ENCODE measurements at places on chromosomes 13 and 19.

- no peak for DNase-seq
These were observed 13.6 kb downstream of the ACP4 start for GRCh38 chr19:50803633-50804419.

DNA sequence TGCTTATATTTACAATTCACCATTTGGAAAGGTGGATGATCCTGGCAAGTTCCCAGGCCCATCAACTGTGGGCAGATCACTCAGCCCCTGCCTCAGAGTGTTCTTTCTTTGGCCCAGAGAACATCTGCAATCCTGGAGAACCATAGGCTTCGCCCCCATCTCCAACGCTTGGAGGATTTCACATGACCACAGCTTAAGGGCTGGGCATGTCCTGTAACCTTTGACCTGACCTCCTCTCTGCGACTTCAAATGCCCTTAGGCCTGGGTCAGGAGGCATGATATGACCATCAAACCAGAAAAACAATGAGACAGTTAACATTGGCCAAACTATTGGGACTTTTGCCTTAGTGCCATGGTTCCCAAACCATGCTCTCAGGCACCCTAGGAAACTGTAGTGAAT is 7.2 kb upstream of the MBNL2 start:
- no peak for DNase-seq

GRCh38 chr13:92461831-92462230 is 764.8 kb upstream of the GPC6 start:
- no peak for DNase-seq

- peak; percentile 86 for DNase-seq
These were observed at the start of gene BABAM1 for GRCh38 chr19:17266975-17267788. Gene BABAM1 (plus strand): TSS chr19:17267443. CDS start chr19:17268807, 1,364 bp downstream.

DNA sequence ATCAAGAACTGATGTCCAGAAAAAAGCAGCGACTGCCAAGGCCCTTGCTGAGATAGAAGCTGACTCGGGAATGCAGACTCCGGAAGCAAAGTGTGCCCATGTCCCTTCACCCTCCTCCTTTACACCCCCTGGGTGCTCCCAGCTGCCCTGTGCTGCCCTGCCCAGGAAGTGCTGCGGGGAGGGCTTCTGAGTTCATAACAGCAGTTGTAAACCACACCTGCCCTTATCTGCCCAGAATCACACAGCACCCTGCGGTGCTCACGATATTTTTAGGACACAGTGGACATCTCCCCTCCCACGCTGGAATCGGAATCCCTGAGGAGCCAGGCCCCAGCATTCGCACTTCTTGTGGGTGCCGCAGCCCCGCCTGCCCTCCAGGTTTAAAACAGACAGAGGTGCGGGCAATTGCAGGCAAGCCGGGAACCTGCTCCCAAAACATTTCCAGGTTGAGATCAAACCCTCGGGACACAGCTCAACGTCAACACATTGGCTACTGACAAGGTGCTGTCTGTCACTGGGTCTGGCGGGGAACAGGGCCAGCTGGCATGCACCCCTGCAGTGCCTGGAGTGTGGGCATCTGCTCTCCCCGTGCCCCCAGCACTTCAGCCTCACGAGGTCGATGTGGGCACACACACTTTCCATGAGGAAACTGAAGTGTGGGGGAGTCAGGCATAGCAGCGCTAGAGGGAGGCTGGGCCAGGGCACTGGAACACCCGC is 36.8 kb downstream of the RAB20 start:
- no peak for DNase-seq

- no peak for DNase-seq
These were observed 87.8 kb downstream of the FNDC3A start for GRCh38 chr13:49063497-49063896.

GRCh38 chr19:3692141-3693024 is 7.9 kb downstream of the PIP5K1C start:
- no peak for DNase-seq

- no peak for DNase-seq
These were observed 622 bp upstream of the VSTM2B start for GRCh38 chr19:29524912-29525831.

- DNase-seq, result no peak
These were observed 280.8 kb downstream of the DCT start for GRCh38 chr13:94198681-94199080.

DNA sequence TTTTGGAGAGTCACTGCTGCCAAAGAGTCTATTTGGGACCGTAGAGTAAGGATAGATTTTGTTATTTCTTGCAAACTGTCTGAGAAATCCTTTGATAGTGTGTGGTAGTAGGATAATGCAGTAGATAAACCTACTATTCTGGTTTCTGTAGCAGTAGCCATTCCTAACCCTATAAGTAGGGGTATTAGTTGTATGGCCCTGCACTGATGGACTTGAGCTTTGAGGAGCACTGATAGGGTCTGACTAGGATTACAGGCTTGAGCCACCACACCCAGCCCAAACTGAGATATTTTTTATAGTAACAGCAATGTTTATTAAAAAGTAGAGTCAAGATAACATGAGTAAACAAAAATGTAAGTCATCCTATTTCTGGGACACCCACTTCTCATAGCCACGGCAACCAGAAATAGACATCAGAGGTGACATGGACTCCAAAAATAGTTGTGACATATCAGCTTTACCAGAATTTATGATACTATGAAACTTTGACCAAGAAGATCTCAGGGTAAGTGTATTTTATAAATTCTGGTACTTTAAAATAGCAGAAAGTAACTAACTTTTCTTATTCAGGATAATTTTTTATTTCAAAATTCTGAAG is 479.1 kb downstream of the SUCLA2 start:
- no peak for DNase-seq

GRCh38 chr13:51590971-51591627 is 6.8 kb downstream of the WDFY2 start:
- DNase-seq, result peak; percentile 14

DNA sequence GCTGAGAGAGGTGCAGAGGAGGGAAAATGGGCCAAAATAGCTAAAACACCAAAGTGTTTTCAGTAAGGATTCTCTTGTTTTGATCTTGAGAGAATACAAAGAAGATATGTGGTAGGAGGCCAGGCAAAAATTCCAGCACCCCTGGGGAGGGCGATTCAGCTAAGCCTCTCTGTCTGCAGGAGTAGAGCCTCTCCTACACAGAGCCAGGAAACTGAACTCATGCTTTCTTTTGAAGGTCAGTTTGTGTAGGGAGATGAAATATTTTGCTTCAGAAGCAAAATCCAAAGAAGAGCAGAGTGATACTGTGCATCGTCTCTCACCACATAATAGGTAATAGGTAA is 565.0 kb downstream of the FGF9 start:
- no peak for DNase-seq

GRCh38 chr13:52870143-52870542 is 21.7 kb upstream of the PCDH8 start:
- DNase-seq, result no peak

- DNase-seq, result no peak
These were observed 1007.2 kb downstream of the PCDH9 start for GRCh38 chr13:66222926-66223325.

GRCh38 chr19:48975947-48976847 is 11.1 kb downstream of the FTL start:
- no peak for DNase-seq

GRCh38 chr19:9986787-9987281 is 23.5 kb downstream of the COL5A3 start:
- DNase-seq, result no peak

DNA sequence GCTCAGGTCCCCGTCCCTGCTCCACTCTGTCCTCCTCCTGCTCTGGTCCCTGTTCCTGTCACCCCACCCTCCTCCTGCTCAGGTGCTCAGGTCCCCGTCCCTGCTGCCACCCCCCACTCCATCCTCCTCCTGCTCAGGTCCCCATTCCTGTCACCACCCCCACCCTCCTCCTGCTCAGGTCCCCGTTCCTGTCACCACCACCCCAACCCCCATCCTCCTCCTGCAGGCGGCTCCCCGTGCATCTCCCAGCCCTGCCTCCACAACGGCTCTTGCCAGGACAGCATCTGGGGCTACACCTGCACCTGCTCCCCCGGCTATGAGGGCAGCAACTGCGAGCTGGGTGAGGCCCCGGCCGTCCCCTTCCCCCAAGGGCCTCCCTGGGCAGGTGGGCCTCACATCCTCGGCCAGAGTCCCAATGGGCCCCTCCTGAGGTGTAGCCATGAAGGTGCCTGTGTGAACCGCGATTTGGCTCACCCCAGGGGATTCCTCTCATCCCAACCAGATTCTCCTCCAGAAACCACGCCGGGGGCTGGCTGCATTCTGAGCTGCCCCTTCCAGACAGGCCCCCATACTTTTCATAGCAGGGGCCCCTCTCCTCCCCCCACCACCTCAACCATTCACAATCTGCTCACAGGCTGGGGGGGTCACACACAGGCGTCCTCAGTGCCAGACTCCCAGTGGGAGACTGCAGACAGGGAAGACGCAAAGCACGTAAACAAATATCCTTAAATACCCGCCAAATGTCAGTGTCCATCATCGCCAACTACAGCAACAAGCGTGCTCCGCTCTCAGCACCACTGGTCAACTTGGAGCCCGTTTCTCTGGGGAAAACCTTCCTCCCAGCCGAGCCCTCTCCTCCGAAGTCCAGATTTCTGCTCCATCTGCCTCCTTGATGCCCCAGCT is 4.6 kb downstream of the PROZ start:
- no peak for DNase-seq

DNA sequence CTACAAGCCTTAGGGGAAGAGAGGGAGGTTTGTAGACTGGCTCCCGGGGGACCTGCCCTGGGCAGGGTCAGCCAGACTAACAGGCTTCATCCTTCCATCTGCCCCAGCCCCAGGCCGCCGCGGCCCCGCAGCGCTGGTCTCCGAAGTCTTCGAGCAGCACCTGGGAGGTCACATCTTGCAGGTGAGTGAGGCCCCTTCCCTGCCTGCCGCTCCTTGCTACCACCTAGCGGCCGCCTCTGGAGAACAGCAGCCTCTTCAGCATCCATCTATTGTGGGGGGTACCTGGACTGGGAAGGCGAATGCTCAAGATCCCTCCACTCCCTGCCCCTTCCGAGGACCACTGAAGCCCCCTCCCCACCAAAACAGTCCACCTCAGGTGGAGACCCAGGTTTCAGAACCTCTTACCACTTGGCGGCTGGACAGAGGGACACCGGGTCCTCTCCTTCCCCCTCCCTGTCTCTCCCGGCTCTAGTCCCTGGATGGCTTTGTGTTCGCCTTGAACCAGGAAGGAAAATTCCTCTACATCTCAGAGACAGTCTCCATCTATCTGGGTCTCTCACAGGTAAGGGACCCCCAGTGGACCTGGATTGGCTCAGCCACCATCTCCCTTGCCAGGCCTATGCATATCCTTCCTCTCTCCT is 12.7 kb downstream of the NPAS1 start:
- no peak for DNase-seq

- DNase-seq, result no peak
These were observed at the start of gene SIGLEC6 for GRCh38 chr19:51531349-51532315. Gene SIGLEC6 (minus strand): TSS chr19:51531670. CDS start chr19:51531648, 22 bp downstream.

- DNase-seq, result no peak
These were observed 1.3 kb downstream of the SLC25A42 start for GRCh38 chr19:19064811-19065745.

GRCh38 chr19:1507192-1507660 is 5.6 kb downstream of the ADAMTSL5 start:
- no peak for DNase-seq

GRCh38 chr13:93151277-93151676 is 75.3 kb upstream of the GPC6 start:
- no peak for DNase-seq

Data from GOT3 (cell line).